Bronchial epithelial cell (primary cell): ENCODE measurements at places on chromosomes 3 and 15.

GRCh38 chr3:109702976-109703375 is 365.6 kb upstream of the DPPA4 start:
- DNase-seq: no peak

DNA sequence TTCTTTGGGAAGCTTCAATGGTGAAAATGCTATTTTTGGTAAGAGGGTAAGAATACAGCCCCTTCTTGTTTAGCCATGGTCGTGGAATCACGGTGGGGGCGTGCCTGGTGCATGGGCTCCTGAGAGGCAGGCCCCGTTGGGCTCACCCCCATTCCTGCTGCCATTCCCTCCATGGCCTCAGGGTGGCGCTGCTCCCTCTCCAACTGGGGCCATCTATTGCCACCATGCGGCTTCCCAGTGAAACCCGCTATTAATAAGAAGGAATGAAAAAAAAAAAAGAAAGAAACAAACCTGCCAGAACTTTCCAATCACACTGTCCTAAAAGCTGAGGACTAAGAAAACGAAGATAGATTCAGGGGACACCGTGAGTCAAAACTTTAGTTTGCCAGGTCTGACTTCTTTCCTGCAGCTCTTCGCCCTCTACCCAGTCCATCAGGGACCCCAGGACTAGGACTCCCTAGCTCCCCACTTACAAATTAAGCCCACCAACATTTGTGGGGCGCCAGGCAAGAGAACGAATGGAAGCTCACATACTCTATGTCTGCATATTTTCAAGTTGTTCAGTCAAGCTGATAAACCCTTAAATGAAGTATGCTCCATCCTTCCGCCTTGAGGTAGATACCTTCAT is 30.6 kb upstream of the ABHD2 start:
- peak; percentile 51 for DNase-seq

GRCh38 chr3:143737065-143737464 is 111.2 kb downstream of the SLC9A9 start:
- DNase-seq: peak; percentile 78

DNA sequence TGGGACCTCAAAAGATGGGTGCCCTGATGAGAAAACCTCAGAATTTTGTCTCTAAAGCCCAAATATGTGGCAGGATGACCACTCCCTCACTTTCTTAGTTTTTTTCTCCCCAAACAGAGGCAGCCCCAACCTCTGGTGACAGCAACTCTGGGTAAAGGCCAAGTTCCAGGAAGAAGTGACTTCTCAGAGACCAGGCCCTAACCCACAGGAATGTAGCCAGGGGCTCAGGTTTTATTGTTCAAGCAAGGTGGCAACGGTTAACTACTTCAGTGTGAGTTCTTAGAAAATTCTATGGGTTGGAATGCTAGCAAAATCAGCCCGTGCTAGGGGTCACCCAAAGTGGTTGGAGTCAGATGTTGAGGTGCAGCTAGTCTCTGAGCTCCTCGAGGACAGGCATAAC is 5.1 kb upstream of the DNAJA4 start:
- DNase-seq: no peak

DNA sequence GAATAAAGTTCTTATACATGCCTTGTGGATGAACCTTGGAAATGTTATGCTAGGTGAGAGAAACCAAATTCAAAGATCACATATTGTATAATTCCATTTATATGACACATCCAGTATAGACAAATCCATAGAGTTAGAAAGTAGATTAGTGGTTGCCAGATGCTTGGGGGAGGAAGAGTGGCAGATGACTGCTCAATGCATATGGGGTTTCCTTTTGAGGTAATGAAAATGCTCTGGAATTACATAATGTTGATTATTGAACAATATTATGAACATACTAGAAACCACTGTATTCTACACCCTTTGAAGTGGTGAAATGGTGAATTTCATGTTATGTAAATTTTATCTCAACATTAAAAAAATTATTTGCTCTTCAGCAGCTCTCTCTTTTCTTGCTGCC is 100.8 kb downstream of the DHX36 start:
- DNase-seq: no peak

DNA sequence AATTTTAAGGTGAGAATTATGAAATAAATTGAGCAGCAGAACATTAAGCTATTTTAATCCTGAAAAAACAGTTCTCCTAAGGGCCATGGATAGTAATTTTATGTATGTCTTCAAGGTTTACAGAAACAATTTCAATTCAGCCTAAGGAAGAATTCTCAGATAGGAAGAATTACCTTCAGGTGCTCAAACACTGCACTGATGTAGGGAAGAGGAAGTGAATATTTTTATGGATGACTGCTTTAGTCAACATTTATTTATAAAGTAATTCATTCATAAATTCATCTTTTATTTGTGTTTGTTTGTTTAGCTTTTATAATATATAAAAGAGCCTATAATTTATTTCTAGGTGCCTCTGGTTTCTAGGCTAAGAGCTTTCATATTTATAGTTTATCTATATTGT is 620.7 kb downstream of the NAALADL2 start:
- DNase-seq: no peak

DNA sequence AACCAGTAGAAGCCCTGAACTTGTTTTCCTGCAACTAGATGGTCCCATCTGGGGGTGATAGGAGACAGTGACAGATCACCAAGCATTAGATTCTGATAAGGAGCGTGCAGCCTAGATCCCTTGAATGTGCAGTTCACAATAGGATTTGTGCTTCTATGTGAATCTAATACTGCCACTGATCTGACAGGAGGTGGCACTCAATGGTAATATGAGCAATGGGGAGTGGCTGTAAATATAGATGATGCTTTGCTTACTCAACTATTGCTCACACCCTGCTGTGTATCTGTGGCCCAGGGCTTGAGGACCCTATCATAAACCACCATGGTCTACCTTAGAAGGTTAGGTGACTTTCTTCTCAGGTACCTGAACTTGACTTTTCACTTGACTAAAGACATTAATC is 417.1 kb upstream of the ARHGEF26 start:
- DNase-seq: peak; percentile 66

DNA sequence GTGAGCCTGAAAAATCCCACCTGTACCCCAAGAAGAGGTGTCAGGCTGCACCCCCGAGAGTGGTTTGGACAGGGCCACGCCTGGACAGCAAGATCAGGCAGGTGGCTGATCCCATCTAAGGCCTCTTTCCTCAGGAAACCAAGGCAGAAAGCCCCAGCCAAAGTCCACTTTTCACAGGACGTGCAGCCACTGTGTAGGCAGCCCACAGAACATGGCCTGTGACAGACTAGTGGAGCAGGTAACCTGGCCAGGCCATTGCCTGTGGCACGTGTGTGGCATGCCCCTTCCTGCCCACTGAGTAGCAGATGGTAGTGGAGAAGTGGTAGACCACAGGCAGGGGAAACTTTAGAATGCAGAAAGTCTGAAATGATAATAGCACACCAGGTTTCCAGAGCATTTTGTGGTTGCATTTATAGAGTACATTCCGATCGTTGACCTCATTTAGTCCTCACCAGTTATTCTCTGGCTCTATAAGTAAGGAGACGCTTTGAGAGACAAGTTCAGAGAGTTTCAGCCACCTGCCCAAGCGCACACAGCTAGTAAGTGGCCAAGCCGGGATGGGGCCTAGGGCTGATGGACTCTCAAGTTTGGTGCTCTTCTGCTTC is 68.7 kb downstream of the AAGAB start:
- no peak for DNase-seq

DNA sequence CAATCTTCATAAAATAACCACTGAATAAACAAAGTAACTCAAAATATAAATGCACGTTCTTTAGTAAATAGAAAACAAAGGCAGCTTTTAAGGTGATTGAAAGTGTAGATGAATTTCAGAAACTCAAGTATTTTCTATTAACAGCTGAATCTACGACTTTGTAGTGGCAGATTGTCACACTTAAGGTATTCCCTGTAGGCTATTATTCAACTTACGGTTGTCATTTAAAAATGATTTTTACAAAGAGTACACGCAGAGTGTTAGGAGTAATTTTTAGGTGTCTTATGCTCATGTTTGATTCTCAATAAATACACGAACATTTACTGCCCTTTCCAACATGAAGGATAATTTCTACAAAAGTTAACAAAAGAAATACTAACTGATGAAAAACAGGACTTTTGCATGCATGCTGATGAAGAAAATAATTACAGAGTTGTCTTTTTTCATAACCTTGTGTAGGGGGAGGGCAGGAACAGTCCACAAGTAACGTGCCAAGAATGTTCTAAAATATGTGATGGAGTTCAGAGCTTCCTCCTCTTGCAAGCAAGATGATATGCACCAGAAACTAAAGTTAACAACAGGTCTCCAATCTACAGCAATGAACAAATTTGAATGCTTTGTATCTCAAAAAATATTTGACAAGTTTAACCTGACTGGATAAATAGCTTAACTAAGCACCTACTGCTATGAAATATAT is 16.7 kb downstream of the DCBLD2 start:
- no peak for DNase-seq

- DNase-seq: no peak
These were observed 279.3 kb upstream of the THBS1 start for GRCh38 chr15:39301589-39301999.

GRCh38 chr3:106688464-106688863 is 688.8 kb upstream of the CCDC54 start:
- DNase-seq: peak; percentile 97

- no peak for DNase-seq
These were observed 53.5 kb upstream of the KIF23 start for GRCh38 chr15:69360642-69361041.

GRCh38 chr3:110495201-110495927 is 576.3 kb upstream of the NECTIN3 start:
- peak; percentile 37 for DNase-seq

- DNase-seq: no peak
These were observed 328.8 kb downstream of the PTPRG start for GRCh38 chr3:61890167-61890566.

DNA sequence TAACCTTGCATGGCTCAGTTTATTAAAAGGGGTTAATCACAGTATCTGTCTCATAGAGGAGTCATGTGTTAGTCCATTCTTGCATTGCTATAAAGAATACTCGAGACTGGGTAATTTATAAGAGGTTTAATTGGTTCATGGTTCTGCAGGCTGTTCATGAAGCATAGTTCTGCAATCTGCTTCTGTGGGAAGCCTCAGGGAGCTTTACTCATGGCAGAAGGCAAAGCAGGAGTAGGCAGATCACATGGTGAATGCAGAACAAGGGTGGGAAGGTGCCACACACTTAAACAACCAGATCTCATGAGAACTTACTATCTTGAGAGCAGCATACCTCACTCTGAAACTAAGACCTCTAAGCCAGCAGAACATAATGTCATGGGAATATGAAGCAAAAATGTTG is 42.2 kb upstream of the PTX3 start:
- DNase-seq: no peak

- peak; percentile 18 for DNase-seq
These were observed 162.9 kb downstream of the CHSY1 start for GRCh38 chr15:101088788-101089578.

DNA sequence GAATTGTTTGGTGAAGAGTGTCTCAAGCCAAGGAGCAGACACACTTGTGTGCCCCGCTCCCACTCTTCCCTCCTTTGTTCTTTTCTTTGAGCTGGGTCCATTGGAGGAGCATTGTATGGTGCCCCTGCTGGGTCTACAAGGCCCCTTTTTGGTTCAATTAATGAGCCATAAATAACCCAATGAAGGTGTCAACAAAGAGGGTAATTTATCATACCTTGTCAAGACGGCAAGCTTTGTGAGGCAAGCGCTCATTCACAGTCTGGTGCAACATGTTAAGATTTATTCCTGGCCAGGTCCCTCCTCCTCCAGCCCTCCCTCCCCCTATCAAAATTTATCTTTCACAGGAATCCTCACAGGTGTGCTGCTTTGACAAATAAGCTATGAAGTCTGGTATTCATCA is 300.1 kb downstream of the RORA start:
- DNase-seq: no peak

- DNase-seq: no peak
These were observed 46.5 kb downstream of the EXOG start for GRCh38 chr3:38542401-38543298.

DNA sequence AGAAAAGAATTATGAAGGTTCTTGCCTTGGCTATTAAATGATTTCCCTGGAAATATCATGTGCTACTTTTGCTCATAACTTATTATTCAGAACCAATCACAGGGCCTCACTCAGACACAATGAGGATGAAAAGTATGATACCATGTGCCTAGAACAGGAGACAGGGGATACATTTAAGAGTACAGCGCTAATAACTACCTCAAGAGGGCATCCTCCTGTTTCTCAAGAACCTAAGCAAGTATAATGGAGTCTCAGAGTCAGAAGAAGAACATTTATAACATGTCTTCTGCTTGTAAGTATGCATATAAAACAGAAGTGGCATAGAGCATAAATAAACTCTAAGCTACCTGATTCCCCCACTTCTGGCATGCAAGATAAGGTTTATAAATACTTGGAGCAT is 125.4 kb upstream of the MME start:
- DNase-seq: peak; percentile 72

GRCh38 chr3:174441588-174442301 is 417.4 kb upstream of the NAALADL2 start:
- DNase-seq: peak; percentile 20

- no peak for DNase-seq
These were observed 177.9 kb downstream of the OSBPL10 start for GRCh38 chr3:31802981-31803740.

DNA sequence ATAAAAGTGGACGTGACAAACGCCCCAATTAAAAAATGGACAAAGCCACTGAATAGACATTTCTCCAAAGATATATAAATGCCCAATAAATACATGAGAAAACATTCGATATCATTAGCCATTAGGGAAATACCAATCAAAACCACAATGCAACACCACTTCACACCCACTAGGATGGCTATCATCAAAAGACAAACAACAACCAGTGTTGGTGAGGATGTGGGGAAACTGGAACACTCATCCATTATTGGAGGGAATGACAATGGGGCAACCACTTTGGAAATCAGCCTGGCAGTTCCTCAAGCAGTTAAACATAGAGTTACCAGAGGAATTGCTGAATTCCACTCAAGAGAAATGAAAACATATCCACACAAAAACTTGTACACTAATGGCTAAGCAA is 32.4 kb upstream of the FGD5 start:
- no peak for DNase-seq

DNA sequence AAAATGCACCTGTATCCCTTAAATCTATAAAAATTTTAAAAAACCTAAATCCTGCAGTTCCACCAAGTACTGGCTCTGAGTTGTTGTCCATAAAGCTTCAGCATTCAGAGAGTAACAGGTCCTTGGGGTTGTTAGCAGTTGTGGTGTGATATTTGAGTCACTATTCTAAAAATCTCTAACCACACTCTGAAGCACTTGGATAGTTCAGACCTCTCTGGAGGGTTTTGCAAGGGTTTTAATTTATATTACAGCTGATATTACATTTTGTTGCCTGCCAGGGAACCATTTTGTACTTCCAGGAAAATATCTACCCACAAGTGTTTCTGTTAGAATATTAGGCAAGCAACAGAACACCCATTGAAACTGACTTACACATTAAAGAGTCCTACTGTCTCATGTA is 255.6 kb downstream of the TBL1XR1 start:
- DNase-seq: no peak

DNA sequence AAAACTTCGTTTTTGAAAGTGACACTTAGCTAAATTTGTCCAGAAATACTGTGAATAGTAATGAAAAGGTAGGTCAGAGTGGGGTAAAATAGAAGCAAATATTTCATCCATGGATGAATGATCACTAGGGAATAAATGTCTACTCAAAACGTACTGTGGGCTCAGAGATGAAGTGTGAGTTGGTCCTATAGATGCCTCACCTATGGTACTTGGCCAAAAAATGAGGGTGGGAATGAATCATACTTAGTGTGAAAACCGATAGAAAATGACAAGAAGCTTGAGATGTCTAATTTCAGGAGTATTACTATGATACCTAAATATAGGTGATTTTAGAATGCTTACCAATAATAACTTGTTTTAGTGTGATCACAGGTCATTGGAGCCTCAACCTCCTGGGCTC is 155.9 kb downstream of the GMNC start:
- DNase-seq: no peak

GRCh38 chr15:73593304-73594074 is 39.7 kb downstream of the NPTN start:
- no peak for DNase-seq
